ENCODE measurements at places on chromosomes 7 and 10.

GRCh38 chr10:126052171-126052570 lies 155.8 kb downstream of the FANK1 start:
- DNase-seq = no peak

DNA sequence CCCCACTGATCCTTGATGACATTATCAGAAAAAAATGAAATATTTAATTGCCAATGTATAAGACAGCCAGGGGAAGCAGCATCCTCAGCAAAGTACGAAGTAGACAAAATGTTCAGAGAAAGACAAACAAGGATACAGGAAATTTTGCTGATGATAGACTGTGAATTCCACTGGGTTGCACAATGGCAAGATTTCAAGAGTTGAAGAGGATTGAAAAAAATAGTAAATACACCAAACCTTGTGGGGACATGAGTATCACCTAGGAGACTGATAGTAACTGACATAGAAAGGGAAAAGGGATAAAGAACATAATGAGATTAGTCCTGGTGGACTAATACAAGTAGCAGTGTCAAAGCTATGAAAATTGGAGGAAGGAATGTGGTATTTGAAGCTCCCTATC lies 16.5 kb downstream of the CNOT4 start:
- DNase-seq = no peak

DNA sequence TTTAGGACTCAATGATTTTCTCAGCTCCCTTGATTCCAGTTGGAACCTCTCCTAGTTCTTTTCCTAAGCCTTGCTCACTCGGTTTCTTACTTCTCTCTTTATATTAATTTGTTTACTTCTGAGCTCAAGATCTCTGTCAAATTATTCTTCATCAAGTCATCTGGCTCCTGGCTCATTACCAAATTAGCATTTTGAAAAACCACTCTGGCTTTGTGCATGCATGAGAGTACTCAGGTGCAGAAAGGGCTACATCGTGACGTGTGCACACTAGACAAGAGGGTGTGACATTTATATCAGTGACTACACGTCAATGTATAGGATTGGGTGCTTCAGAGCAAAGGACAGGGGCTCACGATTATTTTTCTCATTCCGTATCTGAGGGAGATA lies 645.7 kb upstream of the DPP6 start:
- DNase-seq = no peak

- DNase-seq = no peak
These were observed 563 bp upstream of the COA1 start for GRCh38 chr7:43729924-43730248.

GRCh38 chr7:3378390-3379150 lies 77.5 kb downstream of the SDK1 start:
- no peak for DNase-seq

GRCh38 chr7:151351027-151351426 lies 9.4 kb downstream of the NUB1 start:
- peak; percentile 35 for DNase-seq

- no peak for DNase-seq
These were observed 227.8 kb upstream of the PITRM1 start for GRCh38 chr10:3400348-3400747.

GRCh38 chr10:132849546-132850031 lies 63.6 kb upstream of the NKX6-2 start:
- DNase-seq = no peak

DNA sequence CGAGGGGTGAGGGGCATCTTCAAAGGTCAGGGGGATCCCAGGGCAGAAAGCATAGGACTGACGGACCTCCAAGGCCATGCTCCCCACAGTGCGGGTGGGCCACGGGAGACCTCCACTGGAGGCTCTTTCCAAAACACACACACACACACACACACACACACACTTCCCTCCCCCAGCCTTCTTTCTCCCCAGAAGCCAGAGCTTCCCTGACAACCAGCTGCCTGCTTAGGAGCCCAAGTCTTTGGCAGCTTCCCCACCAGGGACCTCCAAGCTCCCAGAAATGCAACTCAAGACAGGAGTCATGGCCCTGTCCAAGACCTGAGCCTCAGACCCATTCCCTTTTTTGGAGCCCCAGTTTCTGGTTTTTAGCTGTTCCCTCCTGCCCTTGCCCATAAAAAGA lies 710 bp upstream of the C10orf105 start:
- DNase-seq = no peak

GRCh38 chr10:90222372-90222771 lies 521.0 kb downstream of the KIF20B start:
- no peak for DNase-seq

GRCh38 chr10:30806850-30807249 lies 177.3 kb upstream of the LYZL2 start:
- no peak for DNase-seq

GRCh38 chr7:28016297-28016696 lies 164.3 kb downstream of the JAZF1 start:
- no peak for DNase-seq
